ENCODE measurements at places on chromosomes 1 and 21. TPM values are rescaled to one million over a fixed set of nuclear protein-coding genes. Genes with fewer than 3 reads are reported as not detected.
A peak's percentile ranks its signal among the peaks of the same experiment; 100 is the strongest.

DNA sequence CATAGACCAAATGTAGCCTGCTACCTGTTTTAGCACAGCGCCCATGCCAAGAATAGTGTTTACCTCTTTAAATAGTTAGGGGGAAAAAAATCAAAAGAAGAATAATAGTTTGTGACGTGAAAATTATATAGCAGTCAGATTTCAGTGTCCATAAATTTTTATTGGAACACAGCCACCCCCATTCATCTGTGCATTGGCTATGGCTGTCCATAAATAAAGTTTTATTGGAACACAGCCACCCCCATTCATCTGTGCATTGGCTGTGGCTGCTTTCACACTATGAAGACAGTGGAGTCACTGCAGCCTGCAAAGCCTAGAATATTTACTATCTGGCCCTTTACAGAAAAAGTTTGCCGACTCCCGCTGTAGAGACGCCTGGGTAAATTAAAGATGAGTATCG is 20.9 kb downstream of the EPHX1 start:
- peaks cover 38% of the 10 kb centered on the region for H3K36me3 ChIP-seq
- H3K27ac ChIP-seq, result no peak overlapping the region
- H3K4me1 ChIP-seq, result peaks cover 26% of the 10 kb centered on the region
- H3K4me3 ChIP-seq, result no peak overlapping the region

DNA sequence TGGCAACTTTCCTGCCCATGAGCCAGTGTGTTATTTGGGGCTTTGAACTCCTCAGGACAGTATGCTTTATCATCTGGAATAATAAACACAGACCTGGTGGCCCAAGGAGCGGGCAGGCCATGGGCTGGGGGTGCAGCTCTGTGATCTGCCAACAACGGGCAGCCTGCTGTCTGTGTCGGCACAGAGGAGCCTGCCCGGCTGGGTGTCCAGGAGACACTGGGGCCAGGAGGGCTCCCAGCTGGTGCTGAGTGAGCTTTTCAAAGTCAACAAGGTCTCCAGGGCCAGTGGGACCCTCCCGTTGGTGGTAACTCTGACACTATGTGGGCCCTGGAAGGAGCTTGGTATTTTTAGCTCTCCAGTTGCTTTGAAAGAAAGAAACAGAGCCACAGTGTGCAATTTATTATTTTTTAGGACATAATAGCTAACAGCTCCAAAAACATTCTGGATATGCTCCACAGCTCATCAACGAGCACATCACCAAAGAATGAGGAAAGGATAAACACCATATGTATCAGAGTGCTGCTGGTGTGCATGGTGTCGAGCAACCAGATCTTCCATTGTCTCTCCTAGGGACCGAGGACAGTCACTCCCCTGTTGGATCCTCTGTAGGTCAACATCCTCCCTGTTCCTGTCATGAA is 488.7 kb upstream of the USP24 start:
- DNase-seq, result no peak
- H3K36me3 ChIP-seq, result no peaks in the 10 kb centered on the region
- no peak overlapping the region for H3K27ac ChIP-seq
- no peaks in the 10 kb centered on the region for H3K27me3 ChIP-seq
- H3K4me3 ChIP-seq, result no peak overlapping the region

GRCh38 chr1:107935396-107936064 is 29.4 kb downstream of the VAV3 start:
- H3K27ac ChIP-seq, result no peak overlapping the region
- no peak for DNase-seq
- no peaks in the 10 kb centered on the region for H3K36me3 ChIP-seq
- H3K27me3 ChIP-seq, result no peaks in the 10 kb centered on the region
- H3K4me1 ChIP-seq, result no peaks in the 10 kb centered on the region
- H3K4me3 ChIP-seq, result no peak overlapping the region

GRCh38 chr1:202888221-202888530 is 773 bp downstream of the RABIF start:
- DNase-seq, result no peak
- peak overlapping the region; percentile 91 for H3K4me3 ChIP-seq
- H3K27me3 ChIP-seq, result no peaks in the 10 kb centered on the region
- peaks cover 2% of the 10 kb centered on the region for H3K36me3 ChIP-seq
- peaks cover 4% of the 10 kb centered on the region for H3K4me1 ChIP-seq

DNA sequence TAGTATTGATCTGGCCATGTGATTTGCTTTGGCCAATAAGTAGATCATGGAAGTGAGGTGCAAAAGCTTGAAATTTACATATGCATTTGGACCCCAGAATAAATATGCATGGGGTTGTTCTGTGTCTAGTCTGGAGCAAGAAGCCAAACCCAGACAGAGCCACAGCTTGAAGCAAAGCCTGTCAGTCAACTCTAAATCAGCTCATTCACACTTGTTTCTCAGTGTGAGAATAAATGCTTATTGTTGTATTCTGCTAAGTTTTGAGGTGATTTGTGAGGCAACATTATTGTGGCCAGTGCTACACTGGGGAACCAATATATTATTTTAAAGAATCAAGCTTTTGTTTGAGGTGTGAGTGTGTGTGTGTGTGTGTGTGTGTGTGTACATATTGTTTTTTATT is 12.2 kb upstream of the PGLYRP3 start:
- H3K4me3 ChIP-seq, result no peak overlapping the region
- H3K4me1 ChIP-seq, result no peaks in the 10 kb centered on the region
- no peaks in the 10 kb centered on the region for H3K36me3 ChIP-seq
- no peaks in the 10 kb centered on the region for H3K27me3 ChIP-seq
- no peak overlapping the region for H3K27ac ChIP-seq
- no peak for DNase-seq

DNA sequence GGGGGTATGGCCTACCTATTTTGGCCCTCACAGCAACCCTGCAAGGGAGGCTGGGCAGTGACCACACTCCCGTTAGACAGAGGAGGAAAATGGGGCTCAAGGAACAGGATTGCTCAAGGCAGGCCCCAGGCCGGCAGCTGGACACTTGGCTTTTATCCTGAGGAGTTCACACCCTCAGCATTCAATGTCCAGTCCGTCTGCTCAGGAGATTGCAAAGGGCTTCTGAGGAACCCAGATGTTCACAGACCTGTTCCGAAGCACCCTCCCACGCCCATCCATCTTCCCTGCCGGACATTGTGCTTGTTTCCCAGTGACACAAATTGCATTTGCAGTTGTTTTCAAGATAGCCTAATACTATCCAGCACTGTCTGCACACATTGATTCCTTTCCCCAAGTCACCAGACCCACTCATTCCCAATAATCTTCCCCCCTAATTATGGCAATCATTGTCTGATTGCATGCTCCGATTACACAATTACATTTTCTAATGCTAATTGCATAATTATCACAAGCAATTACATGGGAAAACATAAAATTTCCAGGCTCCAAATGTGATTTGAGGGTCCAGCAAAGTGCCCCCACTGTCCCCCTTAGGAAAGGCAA is 4.3 kb upstream of the UBL4B start:
- no peak for DNase-seq
- H3K36me3 ChIP-seq, result no peaks in the 10 kb centered on the region
- H3K4me3 ChIP-seq, result no peak overlapping the region

DNA sequence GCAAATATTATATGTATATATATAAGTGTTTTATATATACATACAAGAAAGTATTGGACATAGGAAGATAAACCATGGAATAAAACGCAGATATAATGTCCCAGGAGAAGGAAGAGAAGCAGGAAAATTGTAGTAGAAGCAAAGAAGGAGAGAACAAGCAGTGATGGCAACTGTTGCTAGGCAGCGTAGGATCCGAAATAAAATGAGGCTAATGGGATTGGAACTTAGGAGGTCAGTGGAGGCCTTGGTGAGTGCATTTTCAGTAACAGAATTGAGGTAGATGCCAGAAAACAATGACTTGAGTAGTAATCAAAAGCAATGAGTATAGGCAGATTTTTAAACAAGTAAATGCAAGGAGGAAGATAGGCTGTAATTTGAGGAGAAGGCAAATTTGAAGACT is 265.8 kb downstream of the LRRC7 start:
- H3K27me3 ChIP-seq, result no peaks in the 10 kb centered on the region
- H3K4me3 ChIP-seq, result no peak overlapping the region
- no peak for DNase-seq
- H3K27ac ChIP-seq, result no peak overlapping the region
- H3K4me1 ChIP-seq, result no peaks in the 10 kb centered on the region
- no peaks in the 10 kb centered on the region for H3K36me3 ChIP-seq

GPR3 gene
- not detected for total RNA-seq

- no peak for DNase-seq
- H3K27ac ChIP-seq, result peak overlapping the region; percentile 46
- H3K36me3 ChIP-seq, result no peaks in the 10 kb centered on the region
Measured at GRCh38 chr1:39646232-39647081, 7.0 kb upstream of the HEYL start.

DNA sequence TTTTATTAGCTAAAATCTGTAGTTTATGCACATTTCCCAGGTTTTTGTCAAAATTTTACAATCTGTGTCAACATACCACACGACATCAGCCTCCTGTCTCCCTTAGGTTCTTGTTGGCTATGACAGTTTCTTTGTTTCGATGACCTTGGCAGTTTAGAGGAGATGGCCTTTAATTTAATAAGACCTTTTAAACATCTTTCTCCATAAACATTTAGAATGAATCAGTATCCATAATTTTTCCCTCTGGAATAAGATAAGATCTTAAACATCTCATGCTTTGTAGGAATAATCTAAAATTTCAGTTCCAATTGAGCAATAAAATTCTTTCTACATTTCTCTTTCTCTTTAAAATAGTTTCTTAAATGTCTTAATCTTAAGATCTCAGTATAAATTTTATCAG is 28.7 kb upstream of the DYRK1A start:
- H3K36me3 ChIP-seq, result no peaks in the 10 kb centered on the region
- H3K27me3 ChIP-seq, result no peaks in the 10 kb centered on the region
- DNase-seq, result no peak
- no peak overlapping the region for H3K4me3 ChIP-seq
- no peaks in the 10 kb centered on the region for H3K4me1 ChIP-seq
- no peak overlapping the region for H3K27ac ChIP-seq

DNA sequence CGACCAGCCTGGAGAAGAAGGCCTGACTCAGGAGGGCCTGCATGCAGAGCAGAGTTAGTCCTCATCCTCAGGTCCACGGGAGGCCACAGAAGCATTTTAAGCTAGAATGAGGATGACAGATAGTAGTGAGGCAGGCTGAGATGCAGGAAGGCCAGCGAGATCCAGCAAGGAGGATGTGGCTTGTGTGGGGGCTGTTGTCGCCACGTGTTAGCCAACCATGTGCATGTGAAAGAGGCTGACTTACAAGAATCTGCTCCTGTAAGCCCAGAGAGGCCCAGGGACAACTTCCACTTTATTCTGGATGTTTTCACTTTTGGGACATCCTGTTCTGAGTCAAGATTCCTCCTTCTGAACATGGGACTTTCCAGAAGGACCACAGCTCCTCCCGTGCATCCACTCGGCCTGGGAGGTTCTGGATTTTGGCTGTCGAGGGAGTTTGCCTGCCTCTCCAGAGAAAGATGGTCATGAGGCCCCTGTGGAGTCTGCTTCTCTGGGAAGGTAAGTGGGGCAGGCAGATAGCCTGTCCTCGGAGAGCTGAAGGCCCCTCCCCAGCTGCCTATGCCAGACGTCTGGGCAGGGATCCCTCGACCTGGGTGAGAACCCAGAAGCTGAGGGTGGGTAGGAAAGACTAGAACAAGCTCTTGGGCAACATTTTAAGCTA is at the start of gene SLAMF8:
SLAMF8 (plus strand) TSS at position 433 of the 661 bp plus-strand sequence; CDS start at position 459, 26 bp downstream.
- DNase-seq, result no peak

DNA sequence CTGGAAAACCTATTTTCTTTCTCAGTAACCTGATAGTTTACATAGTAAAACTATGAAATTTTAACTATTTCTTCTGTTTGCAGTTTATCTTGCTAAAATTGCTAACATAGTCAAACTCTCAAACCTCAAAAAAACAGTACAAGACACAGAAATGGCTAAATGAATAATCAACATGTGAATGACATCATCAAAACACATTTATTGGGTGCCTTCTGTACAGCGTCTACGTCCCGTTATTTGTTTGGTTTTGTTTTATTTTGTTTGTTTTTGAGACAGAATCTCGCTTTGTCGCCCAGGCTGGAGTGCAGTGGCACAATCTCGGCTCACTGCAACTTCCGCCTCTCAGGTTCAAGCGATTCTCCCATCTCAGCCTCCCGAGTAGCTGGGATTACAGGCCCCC is 11.2 kb downstream of the RBM34 start:
- no peak overlapping the region for H3K4me3 ChIP-seq
- H3K36me3 ChIP-seq, result peaks cover 8% of the 10 kb centered on the region
- no peak for DNase-seq

GRCh38 chr1:212310383-212310782 is 25.2 kb downstream of the PPP2R5A start:
- no peak for DNase-seq
- H3K36me3 ChIP-seq, result no peaks in the 10 kb centered on the region
- no peaks in the 10 kb centered on the region for H3K27me3 ChIP-seq
- H3K4me3 ChIP-seq, result no peak overlapping the region
- H3K4me1 ChIP-seq, result peaks cover 9% of the 10 kb centered on the region

DNA sequence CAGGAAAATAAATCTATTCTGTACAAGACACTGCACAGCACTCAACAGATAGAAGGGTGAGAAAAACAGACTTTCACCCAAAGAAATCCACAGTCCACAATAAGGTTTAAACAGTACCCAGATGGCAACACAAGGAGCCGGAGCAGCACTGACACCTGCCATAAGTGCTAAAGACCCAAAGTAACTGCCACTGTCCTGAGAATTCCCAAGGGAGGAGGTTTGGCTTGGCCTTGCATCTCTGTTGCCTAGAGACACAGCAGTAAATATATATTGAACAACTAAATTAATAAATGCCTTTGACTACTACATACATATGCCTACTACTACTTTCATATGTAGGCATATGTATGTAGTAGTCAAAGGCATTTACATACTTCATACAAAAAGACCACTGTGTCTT is 68.0 kb downstream of the VAV3 start:
- H3K4me3 ChIP-seq, result no peak overlapping the region
- H3K36me3 ChIP-seq, result no peaks in the 10 kb centered on the region
- no peak overlapping the region for H3K27ac ChIP-seq
- DNase-seq, result no peak
- no peaks in the 10 kb centered on the region for H3K27me3 ChIP-seq

GPR161 gene
- 1.1 TPM for total RNA-seq

GRCh38 chr1:10507111-10507879 is 32.5 kb downstream of the PEX14 start:
- no peaks in the 10 kb centered on the region for H3K27me3 ChIP-seq
- H3K36me3 ChIP-seq, result no peaks in the 10 kb centered on the region
- no peak for DNase-seq

GRCh38 chr1:108850929-108851328 is 6.0 kb downstream of the AKNAD1 start:
- H3K4me3 ChIP-seq, result no peak overlapping the region
- DNase-seq, result no peak
- no peaks in the 10 kb centered on the region for H3K27me3 ChIP-seq
- H3K4me1 ChIP-seq, result no peaks in the 10 kb centered on the region
- H3K27ac ChIP-seq, result no peak overlapping the region

DNA sequence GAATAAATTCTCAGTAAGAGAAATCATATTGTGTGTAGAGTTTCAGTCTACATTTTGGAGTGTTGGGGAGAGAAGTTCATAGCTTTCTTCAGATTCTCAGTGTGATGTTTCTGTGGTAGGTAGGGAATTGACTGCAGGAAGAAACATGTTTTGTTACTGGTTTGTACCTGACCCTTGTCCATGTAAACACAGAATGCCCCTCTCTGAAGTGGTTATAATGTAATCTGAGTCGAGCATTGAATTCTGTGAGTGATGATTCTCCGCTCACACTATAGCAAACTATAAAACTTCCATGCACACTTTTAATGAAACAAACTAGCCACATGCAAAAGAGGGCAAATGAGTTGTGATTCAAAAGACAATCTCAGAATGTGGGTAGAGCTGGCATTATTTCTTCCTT is 433.2 kb downstream of the USP25 start:
- DNase-seq, result no peak
- H3K4me3 ChIP-seq, result no peak overlapping the region
- no peaks in the 10 kb centered on the region for H3K4me1 ChIP-seq
- H3K27ac ChIP-seq, result no peak overlapping the region
- no peaks in the 10 kb centered on the region for H3K27me3 ChIP-seq
